ENCODE measurements at places on chromosomes 6 and 20. TPM values are rescaled to one million over a fixed set of nuclear protein-coding genes. Genes with fewer than 3 reads are reported as not detected.

The GABRR1 gene
- not detected for total RNA-seq

The TMEM217 gene
- total RNA-seq: 1.2 TPM

The FRS3 gene
- 9.4 TPM for total RNA-seq

The COL9A3 gene
- 10.2 TPM for total RNA-seq

The LIME1 gene
- 4.9 TPM for total RNA-seq

The RAMACL gene
- 0.82 TPM for total RNA-seq

The TMEM244 gene
- 1.2 TPM for total RNA-seq

The LY86 gene
- total RNA-seq: 2.9 TPM

The RTEL1 gene
- 8.2 TPM for total RNA-seq

The PI16 gene
- total RNA-seq: under 0.01 TPM

The ITPR3 gene
- total RNA-seq: 1.2 TPM

The ZC2HC1B gene
- total RNA-seq: not detected

The TDRD6 gene
- 0.41 TPM for total RNA-seq

The SLC17A1 gene
- not detected for total RNA-seq

The BMP7 gene
- total RNA-seq: 9.4 TPM

The ID1 gene
- 46.1 TPM for total RNA-seq

The HSD17B8 gene
- total RNA-seq: 3.3 TPM

The PPIL6 gene
- 37.9 TPM for total RNA-seq

The GPR63 gene
- total RNA-seq: 13.9 TPM

The DCBLD1 gene
- total RNA-seq: 3.7 TPM

The LY6G6D gene
- not detected for total RNA-seq

The OR2J3 gene
- not detected for total RNA-seq

The CABLES2 gene
- total RNA-seq: 2.9 TPM

The C6orf52 gene
- 0.82 TPM for total RNA-seq

The NOTCH4 gene
- total RNA-seq: 5.3 TPM

The FRK gene
- 0.41 TPM for total RNA-seq

The NHSL1 gene
- total RNA-seq: 71.3 TPM

The FAM110A gene
- 8.6 TPM for total RNA-seq

The CGAS gene
- total RNA-seq: 1.2 TPM

The SH3BGRL2 gene
- total RNA-seq: 23.6 TPM

The GATA5 gene
- total RNA-seq: not detected

The BTN1A1 gene
- not detected for total RNA-seq

The SOBP gene
- total RNA-seq: 42.4 TPM

The ADGRF4 gene
- total RNA-seq: not detected

The COX4I2 gene
- total RNA-seq: 1.2 TPM

The FNDC1 gene
- 1.2 TPM for total RNA-seq

The FAM184A gene
- 30.2 TPM for total RNA-seq

The TREML2 gene
- under 0.01 TPM for total RNA-seq

The WASF1 gene
- total RNA-seq: 63.2 TPM

The FGD2 gene
- total RNA-seq: 0.82 TPM

The ADGRB3 gene
- 158 TPM for total RNA-seq

The OPN5 gene
- not detected for total RNA-seq

The FAM209B gene
- not detected for total RNA-seq

The TBX18 gene
- 6.5 TPM for total RNA-seq

The SLC22A7 gene
- 0.41 TPM for total RNA-seq

The RBBP8NL gene
- total RNA-seq: not detected

All from frontal cortex (tissue), 4 donors.